ENCODE measurements at places on chromosomes 3 and 15.

DNA sequence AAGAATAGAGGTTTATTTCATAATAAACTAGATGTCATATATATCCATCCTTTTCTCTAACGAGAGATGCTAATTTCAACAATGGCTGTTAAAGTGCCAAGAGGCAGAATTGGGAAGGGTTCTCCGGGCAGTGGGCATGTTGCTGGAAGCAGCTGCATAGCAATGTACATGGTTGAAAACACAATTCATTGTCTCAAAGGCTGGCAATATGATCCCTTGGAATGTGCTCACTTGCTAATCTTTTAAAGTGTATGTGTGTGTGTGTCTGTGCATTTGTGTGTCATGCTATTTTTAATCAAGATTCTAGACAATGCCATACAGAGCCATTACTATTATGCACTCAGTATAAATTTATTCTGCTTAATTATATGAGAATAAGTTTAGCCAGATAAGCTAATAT lies 1020.3 kb downstream of the NAALADL2 start:
- no peaks in the 10 kb centered on the region for H3K36me3 ChIP-seq
- no peak for DNase-seq
- H3K27me3 ChIP-seq, result no peaks in the 10 kb centered on the region
- no peaks in the 10 kb centered on the region for H3K4me1 ChIP-seq

DNA sequence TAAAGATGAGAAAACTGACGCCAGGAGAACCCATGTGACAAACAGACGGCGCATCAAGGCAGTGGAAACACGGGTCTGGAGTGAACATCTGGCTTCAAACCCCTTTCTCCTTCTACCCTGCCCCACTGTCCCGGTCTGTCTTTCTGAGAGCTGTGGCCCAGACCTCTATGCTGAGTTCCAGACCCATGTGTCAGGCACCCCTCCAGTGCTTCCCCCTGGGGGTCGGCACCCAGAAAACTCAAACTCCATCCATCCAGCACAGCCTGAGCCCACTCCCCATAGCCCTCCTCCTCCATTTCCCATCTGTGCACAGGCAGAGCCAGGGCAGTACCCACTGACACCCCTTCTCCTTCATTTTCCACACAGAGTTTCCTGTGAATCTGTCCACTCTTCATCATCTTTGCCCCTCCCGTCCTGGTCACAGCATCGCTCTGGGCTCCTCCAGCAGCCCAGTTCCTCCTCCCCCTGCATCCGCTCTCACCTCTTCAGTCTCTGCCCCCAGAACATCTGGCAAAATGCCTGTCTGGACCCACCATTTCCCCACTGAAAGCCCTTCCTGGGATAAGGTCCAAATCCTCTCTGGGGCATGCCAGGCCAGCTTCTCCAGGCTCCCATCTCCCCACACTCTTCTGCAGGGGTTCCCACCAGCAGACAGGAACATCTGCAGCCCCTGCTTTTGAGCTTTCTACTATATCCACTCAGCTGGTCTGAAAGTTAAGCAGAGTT lies 2.9 kb downstream of the FAM240A start:
- H3K27me3 ChIP-seq, result no peaks in the 10 kb centered on the region
- H3K4me1 ChIP-seq, result peaks cover 11% of the 10 kb centered on the region
- H3K4me3 ChIP-seq, result no peak overlapping the region
- H3K27ac ChIP-seq, result no peak overlapping the region
- no peak for DNase-seq

- H3K27ac ChIP-seq, result no peak overlapping the region
- H3K27me3 ChIP-seq, result no peaks in the 10 kb centered on the region
- H3K4me1 ChIP-seq, result no peaks in the 10 kb centered on the region
- no peaks in the 10 kb centered on the region for H3K36me3 ChIP-seq
These were observed 887.5 kb downstream of the DIPK2A start for GRCh38 chr3:144859161-144859560.

GRCh38 chr15:38074029-38074428 lies 139.6 kb downstream of the TMCO5A start:
- peaks cover 50% of the 10 kb centered on the region for H3K4me1 ChIP-seq
- peak overlapping the region; percentile 93 for H3K27ac ChIP-seq
- H3K4me3 ChIP-seq, result peak overlapping the region; percentile 76
- no peaks in the 10 kb centered on the region for H3K36me3 ChIP-seq
- DNase-seq, result no peak
